NCI-H2171 treated with DMSO at 0.1 percent for 48 hours (cell line): ENCODE measurements at places on chromosomes 11 and 22.

DNA sequence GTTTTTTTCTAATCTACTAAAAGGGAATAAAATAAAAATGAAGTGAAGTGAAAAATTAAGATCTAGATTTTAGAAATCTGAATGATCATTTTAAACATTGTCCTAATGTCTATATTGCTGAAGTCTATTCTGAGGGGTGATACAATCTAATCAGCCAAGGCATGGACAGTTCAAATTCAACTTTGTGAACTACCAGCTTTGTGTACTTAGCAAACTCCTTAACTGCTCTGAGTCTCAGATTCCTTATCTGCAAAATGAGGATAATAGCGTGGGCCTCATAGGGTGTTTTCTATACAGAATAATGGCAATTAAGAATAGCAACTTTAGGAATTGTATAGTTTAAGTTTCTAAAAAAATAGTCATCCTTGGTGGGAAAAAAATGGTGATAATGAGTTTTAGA is 31.4 kb downstream of the FAR1 start:
- no peak for DNase-seq

DNA sequence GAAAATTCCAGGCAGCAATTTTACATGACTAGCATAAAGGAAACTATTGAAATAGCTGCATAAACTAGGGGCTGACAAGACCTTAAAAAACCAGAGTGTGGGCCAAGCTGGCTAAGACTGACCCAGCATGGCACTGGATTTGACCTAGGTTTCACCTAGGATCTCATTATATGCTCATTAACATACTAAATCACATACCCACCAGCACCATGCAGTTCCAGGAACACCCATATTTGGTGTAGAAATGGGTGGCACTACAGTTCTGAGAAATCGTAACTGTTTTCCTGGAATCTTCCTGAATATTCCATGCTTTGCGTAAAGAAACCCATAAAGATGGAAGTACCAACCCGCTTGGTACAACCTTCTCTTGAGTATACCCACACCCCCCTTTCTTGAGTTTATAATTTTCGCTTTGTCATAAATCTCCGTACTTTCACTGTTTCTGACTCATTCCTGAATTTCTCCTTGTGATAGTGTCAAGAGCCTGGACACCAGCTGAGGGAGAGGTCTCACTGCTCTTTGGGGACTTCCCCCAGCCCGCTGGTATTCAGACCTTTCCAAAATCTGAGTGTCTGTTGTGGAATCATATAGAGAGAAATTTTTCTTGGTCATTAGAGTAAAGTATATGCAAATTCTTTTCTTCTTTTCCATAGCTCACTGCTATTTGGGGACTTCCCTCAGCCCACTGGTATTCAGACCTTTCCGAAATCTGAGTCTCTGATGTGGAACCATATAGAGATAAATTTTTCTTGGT is 55.1 kb downstream of the MTMR3 start:
- no peak for DNase-seq

- no peak for DNase-seq
These were observed 1888.4 kb downstream of the LRRC4C start for GRCh38 chr11:39571081-39571480.

DNA sequence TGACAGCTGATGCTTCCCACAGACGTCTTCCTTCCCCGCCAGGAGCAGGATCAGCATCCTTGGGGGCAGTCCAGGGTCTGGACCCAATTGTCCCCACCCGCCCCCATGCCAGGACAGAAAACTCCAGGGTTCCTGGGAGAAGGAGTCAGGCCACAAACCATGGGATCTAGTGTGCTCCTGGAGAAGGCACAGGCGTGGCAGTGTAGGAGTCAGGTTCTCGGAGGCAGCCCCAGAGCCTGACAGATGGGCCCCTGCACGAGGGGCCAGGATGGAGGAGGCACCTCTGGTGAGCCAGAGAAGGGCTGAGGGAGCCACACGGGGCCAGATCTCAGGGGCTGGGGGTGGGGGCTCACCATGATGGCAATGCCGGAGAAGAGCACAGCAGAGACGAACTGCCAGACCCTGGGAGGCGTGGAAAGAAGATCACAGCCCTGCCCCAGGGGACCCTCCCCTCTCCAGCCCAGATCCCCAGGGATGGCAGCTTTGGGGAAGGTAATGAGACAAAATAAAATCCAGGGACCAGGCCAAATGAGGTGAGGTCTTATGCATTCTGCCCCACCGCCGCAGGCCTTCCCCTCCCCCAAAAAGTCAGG is 13.6 kb downstream of the TP53I11 start:
- peak; percentile 94 for DNase-seq

DNA sequence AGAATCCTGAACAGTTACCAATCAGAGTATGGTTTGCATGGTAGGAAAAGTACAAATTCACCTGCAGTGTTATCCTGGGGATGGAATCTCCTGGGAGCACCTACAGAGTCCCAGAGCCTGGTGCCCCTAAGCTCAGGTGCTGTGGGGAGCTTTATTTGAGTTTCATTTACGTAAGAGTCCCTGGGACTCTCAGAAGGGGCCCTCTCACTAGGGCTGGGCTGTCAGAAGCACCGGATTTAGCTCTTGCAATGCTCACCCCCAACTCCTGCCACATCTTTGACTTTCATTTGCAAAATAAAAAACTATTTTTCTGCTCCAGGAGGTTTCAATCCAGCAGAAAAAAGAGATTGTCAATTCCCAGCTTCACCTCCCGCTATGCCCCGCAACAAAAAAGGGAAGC is 569.8 kb upstream of the B3GAT1 start:
- no peak for DNase-seq

DNA sequence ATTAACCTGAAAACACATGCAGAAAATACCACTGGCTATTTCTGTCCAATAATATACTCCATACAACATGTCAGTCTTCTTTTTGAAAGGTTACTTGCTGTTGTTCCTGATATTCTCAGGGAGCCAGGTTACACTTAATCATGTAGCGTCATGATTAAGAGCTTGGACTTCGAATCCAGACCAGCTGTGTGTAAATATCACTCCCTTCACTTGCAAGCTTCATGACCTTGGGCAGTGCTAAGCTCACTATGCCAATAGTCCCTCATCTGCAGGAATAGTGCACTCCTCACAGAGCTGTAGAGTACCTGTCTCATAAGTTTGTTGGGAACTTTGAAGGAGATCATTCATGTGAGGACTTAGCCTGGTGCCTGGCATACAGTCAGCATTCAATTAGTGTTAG is 1.9 kb downstream of the HTR3B start:
- DNase-seq = no peak

DNA sequence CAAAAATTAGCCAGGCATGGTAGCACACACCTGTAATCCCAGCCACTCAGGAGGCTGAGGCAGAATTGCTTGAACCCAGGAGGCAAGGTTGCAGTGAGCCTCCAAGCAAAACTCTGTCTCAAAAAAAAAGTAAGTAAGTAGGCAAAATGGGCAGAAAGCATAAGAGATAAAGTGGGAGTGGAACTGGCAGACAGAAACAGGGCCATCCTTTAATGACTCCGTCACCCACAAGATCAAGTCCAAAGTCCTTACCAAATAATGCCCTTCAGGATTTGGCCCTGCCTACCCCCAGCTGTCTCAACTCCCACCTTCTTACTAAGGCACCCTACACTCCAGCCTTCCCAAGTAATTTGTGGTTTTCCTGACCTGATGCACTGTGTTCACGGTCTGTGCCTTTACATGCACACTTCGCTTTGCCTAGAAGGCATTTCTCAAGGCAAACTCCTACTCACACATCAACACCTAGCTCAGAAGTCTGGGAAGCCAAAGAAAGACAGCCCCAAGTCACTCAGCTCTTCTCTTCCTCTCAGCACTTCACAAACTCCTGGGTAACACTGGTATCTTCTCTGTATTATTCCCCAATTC is 6.1 kb downstream of the MAPK1 start:
- DNase-seq = no peak
